ENCODE measurements at places on chromosomes 6 and 20.

DNA sequence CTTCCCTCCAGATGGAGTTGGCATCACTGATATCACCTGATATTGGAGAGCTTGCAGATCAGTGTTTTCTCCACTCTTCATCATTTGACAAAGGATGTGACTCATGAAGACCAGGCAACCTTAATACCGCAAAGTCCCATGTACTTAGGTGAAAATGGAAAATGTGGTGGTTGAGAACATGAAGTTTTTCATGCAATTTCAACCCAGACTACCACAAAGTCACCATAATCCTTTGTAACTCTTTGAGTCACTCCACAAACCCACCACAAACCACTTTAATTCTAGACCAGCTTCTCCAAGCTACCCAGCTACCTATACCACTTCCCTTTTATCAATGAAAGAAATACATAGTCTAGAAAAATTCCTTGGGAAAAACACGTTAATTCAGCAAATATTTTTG is 7.1 kb downstream of the NHLRC1 start:
- DNase-seq = no peak

DNA sequence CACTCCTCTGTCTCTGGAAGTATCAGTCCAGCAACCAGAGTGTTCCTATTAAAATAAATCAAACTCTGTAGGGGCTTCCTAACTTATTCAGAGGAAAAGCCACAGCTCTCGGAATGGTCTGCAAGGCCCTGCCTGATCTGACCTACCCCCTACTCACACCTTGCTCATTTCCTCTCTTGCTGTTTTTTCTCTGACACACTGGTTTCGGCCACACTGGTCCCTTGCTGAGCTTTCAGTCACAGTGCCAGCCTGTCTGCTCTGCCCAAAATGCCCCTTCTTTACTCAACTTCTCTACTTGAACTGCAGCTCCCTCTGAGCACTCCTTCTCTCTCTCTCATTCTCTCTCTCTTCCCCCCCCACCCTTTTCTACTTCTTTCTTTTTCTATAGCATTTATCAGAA is 430.2 kb downstream of the UTRN start:
- no peak for DNase-seq

- no peak for DNase-seq
Measured at GRCh38 chr20:24677626-24678315, 208.3 kb downstream of the SYNDIG1 start.

GRCh38 chr20:19777981-19778380 is 19.9 kb downstream of the RIN2 start:
- DNase-seq = no peak

- DNase-seq = no peak
Measured at GRCh38 chr20:36061754-36062153, 92.8 kb upstream of the EPB41L1 start.

GRCh38 chr6:39553860-39554802 is 171.1 kb downstream of the KIF6 start:
- no peak for DNase-seq

DNA sequence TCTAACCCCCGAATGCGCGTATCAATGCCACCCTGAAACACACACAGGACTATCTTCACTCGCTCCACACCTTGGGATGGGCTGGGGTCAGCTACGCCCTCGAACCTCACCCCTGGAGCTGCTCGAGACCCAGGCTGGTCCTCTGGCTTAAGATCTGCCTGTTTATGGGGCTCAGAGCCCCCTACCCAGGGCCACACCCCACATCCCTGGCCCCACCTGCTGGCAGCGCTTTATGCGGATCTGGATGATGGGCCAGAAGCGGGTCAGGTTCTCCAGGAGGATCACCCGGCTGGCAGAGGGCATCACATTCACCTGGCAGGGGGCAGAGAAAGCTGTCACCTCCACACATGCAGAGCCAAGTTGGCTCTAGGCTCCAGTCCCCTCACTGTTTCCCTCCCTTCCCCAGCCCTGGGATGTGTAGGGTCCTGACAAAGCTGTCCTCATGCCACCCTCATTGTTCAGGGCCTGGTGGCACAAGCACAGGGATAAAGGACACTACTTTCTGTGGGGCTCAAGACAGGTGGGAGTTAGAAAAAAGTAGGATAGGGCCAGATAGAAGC is 8.2 kb downstream of the CUL7 start:
- DNase-seq = no peak

GRCh38 chr6:85464722-85465150 is 14.9 kb downstream of the NT5E start:
- no peak for DNase-seq

All from hematopoietic multipotent progenitor cell treated with erythropoietin and hydrocortisone succinate and interleukin-3 and kit ligand, for 6 days (in vitro differentiated cells).